ENCODE measurements at places on chromosomes 4 and X. TPM values are rescaled to one million over a fixed set of nuclear protein-coding genes. Genes with fewer than 3 reads are reported as not detected.

DNA sequence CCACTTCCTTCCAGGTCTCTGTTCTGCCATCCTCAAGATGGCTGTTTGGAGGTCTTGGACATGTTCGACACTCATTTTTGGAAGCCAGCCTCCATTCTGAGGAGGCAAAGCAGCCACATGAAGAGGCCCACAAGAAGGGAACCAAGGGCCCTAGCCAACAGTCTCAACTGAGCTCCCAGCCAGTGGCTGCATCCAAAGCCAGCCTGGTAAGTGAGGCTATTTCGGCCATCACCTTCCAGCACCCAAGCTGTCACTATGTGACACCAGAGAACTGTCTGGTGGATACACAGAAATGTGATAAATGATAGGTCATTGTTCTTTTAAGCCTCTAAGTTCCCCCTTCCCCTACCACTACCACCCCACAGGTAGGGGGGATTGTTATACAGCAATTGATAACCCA lies 127.2 kb downstream of the NPNT start:
- no peak for ATAC-seq

Gene CPLX1
- 0.50 TPM for total RNA-seq

Gene CXCL3
- total RNA-seq, result not detected

GRCh38 chr4:2090642-2091041 lies 31.5 kb downstream of the NAT8L start:
- ATAC-seq, result no peak

Gene CCDC110
- total RNA-seq, result 1.2 TPM

Measured in activated T-helper 17 cell treated with anti-CD3 and anti-CD28 coated beads, Interleukin-2, amount 50 U/mL, for 72 hours (primary cell).